NCI-H187 (cell line): ENCODE measurements at places on chromosomes 1 and 21.

- no peak for DNase-seq
Measured at GRCh38 chr1:180269645-180270529, 39.8 kb downstream of the LHX4 start.

GRCh38 chr1:64060611-64061302 is 142.7 kb upstream of the UBE2U start:
- DNase-seq, result no peak

DNA sequence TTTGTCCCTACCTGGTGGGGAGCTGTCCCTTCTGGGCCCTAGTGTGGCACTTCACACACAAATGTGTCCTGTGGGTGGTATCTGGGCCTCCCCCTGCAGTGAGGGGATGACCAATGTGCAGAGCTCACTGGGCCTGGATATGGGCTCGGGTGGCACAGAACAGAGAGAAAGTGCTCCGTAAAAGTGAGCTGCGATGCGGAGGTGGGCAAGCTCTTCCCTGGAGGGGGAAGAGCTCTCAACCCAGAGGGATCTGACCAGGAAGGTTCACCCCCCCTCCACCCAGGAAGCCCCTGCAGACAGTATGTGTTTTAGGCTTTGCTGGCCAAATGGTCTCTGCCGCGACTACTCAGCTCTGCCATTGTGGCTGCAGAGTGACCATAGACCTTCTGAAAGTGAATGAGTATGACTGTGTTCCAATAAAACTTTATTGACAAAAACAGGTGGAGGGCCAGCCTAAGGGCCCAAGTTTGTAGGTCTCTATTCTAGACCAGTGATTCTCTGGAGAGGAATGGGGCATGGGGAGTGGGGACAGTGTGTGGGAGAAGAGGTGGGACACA is 8.6 kb upstream of the ITGB2 start:
- no peak for DNase-seq

GRCh38 chr1:23558140-23558871 is 995 bp downstream of the ID3 start:
- no peak for DNase-seq

DNA sequence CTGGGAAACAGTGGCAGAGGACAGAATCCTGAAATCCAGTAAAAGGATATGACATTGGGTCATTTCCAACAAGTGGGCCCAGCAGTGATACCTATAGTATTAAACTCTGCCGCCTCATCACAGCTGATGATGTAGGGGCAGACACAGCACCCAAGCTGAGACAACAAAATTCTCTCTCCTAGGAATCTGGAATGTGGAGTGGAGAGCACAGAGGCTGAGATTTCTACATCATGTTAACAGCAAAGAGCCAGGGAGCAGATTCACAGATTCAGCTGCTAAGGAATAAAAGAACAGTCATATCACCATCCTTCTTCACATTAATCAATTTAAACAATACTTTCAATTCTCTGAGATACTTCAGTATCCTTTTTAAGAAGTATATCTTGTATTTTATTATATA is 61.9 kb downstream of the CRP start:
- no peak for DNase-seq

DNA sequence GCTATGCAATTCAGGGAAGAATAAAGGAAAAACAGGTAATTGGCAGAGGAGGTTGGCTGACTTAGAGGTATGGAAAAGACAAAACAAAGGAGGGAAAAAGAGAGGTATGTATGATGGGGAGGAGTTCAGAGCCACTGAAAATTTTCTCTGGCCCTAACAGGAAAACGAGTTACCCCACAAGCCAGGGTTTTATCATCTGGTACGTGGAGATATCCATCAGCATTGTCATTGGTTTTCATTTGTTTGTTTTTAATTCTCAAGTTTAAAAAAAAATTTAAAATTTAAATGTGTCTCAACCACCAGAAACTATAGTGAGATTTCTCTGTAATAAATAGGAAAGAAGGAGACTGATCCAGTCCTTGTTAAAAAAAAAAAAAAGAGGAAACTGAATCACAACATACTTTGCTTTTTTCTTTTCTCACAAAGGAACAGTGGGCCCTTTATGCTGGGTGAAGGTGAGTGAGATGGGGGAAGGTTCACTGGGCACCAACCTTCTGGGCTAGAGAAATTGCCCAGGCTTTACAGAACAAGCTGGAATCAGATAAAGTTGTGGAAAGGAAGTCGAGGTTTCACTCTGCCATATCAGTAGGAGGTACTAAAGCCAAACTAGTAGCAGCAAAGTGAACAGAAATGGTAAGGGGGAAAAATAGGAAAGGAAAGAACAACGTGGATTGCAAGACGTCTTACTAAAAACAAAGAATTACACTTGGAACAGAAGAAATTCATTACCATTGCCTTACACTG is 2.7 kb downstream of the IFNAR2 start:
- no peak for DNase-seq

DNA sequence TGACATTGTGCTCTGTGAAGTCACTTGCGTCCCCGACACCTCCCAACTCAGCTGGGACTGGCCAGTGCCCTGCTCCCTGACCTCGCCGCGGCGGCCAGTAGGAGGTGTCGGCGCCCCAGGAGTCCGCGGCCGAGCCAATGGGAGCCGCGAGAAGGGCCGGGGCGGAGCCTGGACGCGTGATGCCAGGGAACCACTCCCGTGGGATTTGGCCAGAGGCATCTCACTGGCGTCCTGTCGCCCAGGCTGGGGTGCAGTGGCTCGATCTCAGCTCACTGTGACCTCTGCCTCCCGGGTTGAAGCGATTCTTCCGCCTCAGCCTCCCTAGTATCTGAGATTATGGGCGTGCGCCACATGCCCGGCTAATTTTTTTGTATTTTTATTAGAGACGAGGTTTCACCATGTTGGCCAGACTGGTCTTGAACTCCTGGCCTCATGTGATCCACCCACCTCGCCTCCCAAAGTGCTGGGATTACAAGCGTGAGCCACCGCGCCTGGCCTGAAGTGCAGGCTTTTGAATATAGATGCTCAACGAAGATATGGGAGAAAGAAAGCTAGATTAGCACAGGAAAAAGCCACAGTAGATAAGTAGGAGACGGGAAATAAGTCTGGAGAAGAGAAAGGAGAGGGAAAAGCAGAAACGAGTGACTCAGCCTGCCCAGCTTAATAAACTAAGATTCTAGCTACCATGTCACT is 38.0 kb downstream of the ZBTB8OS start:
- DNase-seq, result peak; percentile 68

- DNase-seq, result no peak
Measured at GRCh38 chr1:32791881-32792280, 25.3 kb downstream of the YARS1 start.

DNA sequence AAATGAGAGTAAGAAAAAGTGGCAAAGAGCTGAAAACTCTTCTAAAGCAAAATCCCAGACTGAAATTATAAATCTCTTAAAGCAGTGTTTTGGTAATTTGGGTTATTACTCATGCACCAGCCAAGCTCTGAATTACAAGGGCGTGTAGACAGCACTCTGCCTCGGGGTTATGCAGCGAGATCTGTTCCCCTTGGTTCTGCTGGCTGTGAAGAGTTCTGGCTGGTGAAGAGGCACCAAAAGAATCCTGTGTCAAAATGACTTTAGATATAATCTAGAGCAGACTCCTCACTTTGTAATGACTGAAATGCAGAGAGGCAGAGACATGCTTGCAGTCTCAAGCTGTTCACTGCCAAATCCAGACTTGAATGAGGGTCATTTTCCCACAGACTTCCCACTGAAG is 461.8 kb upstream of the CXADR start:
- DNase-seq, result no peak

DNA sequence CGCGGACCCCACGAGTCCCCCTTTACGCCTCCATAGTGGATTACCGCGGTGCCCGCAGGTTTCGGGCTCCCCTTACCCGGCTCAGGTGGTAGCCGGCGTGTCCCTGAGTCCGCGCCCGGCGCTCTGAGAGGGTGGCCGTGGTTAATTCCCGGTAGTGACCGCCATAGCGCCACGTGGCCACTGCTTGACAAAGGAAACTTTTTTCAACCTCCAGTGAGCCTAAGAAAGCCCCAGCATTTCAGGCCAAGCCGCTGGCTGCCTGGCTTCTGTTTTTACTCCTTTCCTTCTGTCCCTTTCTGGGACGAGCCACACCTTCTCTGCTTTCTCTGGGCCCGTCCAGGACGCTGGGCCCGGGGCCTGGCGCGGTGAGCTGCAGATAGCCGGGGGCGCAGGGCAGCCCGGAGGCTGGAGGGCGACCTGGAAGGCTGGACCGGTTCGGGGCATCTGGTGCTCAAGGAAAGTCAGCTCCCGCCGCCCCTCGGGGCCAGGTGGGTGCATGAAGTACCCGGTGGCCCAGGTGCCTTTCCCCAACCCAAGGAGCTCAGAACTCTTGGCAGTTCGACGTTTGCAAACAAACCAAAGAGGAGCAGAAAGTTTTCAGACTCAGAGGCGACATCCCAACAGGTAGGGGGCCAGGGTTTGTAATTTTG is 540 bp upstream of the C1orf198 start:
- DNase-seq, result no peak

DNA sequence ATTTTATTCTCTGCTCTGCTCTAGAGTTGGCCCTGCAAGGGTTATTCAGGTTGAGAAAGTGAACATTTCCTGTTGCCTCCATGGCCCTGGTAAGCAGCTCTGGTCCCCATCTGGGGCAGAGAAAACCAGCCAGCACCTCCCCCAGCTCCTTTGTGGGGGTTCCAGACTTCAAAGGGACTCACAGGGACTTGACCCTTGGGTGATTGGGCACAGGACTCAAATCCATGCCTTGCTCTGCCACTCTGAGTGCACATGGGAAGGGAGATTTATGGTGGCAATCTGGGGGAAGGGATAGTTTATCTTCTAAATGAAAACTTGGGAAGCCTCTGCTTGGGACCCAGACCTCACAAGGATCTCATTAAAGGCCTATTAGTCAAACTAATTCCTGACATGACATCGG is 212.8 kb downstream of the FOXD2 start:
- DNase-seq, result no peak

DNA sequence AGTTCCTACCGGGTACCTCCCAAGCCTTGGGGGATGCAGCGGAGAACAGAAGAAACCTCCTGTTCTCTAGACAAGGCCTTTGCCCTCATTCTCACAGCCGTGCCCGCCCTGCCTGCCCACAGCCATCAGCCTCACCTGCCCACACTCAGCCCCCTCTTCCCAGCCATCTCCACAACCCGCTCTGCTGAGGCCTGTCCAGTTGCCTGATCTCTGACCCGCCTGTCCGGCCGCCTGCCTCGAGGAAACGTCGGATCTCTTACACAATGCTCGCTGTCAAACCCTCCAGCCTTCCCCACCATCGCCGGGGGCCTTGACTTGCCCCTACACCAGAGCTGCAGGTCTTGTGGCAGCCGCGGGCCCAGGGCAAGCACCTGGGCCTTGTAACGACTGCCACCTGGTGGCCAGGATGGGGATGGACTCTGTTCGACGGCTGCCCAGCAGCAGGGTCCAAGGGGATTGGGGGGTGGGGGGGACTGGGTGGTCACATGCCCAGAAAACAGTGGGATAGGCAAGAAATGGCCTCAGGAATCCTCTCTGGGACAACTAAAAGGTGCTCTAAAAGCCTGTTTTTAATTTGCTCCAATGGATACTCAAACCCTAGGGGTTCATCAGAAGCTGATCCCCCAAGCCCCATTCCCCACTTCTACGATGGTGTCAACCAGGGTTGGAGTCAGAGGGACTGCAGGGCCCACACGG is 31.0 kb downstream of the SLC45A1 start:
- no peak for DNase-seq

GRCh38 chr1:230144010-230144614 is 77.1 kb downstream of the GALNT2 start:
- DNase-seq, result peak; percentile 2

DNA sequence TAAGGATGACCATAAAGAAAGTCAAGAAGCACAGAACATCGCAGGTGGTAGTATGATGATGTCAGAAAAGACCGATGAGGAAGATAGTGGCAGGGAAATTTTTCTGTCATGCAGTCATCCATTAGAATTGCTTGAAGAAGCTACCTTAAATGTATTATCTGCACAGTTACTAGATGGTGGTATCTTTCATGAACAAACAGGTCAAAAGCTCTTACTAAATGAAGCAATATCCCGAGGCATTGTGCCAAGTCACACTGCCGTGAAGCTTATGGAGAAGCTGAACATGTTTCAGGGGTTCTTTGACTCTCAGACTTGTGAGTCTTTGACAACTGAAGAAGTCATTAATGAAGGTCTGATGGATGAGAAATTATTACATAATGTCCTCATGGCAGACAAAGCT is 128.8 kb downstream of the MACF1 start:
- no peak for DNase-seq

GRCh38 chr21:46079352-46080170 is 18.4 kb upstream of the COL6A2 start:
- DNase-seq, result no peak

DNA sequence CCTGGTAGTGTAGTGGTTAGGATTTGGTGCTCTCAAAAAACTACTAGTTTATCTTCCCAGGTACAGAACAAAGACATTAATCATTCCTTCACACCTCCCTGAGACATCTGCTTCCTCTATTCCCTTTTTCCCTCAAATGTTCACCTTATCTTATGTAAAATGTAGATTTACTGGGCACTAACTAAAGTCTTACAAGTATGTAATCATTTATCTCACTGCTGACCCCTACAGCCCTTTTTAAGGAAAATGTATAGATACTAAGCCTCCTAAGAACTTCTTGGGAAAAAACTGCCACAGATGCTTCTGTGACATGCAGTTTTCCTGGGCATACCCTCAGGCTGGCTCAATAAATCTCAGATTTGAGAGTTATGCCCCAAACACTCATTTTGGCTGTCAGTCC is 50.8 kb upstream of the NEK7 start:
- DNase-seq, result no peak

DNA sequence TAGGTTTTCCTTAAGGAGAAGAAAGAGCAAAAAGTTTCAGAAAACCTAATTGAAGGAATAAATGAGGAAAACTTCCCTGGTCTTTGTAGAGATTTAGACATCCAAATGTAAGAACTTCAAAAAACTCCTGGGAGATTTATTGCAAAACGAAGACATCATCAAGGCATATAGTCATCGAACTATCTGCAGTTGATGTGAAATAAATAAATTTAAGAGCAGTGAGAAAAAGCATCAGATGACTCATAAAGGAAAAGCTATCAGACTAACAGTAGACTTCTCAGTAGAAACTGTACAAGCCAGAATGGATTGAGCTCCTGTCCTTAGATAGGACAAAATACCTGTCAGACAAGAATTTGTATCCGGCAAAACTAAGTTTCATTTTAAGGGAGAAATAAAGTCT is 569.4 kb upstream of the ADAMTS5 start:
- DNase-seq, result no peak

GRCh38 chr1:225707824-225708223 is 54.9 kb upstream of the ENAH start:
- no peak for DNase-seq

DNA sequence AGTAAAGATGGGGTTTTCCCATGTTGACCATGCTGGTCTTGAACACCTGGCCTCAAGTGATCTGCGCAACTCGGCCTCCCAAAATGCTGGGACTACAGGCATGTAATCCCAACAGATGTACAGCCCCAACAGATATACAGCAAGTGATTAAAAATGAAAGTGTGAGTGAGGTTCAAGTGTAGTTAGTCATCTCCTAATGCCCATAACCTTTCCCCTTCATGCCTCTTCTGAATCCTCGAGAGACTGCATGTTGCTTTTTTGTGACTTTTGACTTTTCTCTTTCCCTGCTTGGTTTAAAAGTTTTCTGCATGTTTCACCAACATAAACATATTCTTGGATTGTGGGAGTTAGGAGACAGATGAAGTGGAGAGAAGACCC is 31.2 kb downstream of the KCNK2 start:
- DNase-seq, result no peak

- no peak for DNase-seq
Measured at GRCh38 chr1:37305841-37306240, 168.5 kb upstream of the ZC3H12A start.
